ENCODE measurements at places on chromosomes 16 and 17.

- DNase-seq = no peak
Observed at GRCh38 chr16:74104022-74104421, 192.6 kb upstream of the PSMD7 start.

GRCh38 chr16:56841233-56841632 lies 23.8 kb upstream of the SLC12A3 start:
- DNase-seq = peak; percentile 24

GRCh38 chr17:79795795-79796443 lies 958 bp downstream of the CBX8 start:
- no peak for DNase-seq

DNA sequence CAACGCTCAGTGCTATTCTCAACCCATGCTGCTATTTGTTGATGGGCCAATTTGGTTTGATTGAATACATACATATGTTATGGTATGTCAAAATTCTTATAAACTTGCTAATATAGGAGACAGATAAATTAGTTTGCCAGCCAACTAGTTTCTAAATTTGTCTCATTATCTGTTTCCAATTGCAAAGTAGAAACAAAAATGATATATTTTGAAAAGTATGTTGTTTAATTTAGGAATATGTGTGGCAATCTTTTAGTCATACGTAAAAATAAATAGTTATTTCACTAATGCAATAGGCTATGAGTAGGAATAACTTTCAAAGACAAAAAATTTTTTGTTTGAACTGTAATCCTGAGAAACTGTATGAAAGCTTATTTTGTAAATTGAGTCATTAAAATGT lies 210.6 kb upstream of the KCNJ16 start:
- DNase-seq = no peak

- DNase-seq = no peak
Observed at GRCh38 chr17:77115510-77115909, 25.3 kb upstream of the SEC14L1 start.

Measured in DMS79 treated with DMSO at 0.1 percent for 48 hours (cell line).